ENCODE measurements at places on chromosomes 12 and 14.

GRCh38 chr12:102726686-102727085 is 190.4 kb downstream of the PAH start:
- no peak for DNase-seq

DNA sequence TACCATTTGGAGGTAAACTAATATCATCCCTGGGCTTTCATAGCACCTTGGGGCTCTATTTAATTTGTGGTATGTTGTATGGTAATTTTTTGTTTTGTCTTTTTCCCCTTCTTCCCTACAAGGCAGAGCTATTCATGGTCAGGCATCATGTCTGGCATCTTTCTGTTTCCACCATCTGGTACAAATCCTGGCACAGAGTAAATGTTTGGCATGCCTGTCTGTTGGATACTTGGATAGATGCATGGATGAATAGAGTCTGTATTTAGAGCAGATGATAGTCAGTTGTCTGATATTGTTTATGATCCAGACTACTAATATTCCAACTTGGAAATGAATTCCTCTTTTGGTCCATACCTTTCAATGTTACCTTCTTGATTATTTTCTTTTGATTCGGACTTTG is 139.8 kb downstream of the NEDD1 start:
- no peak for DNase-seq

DNA sequence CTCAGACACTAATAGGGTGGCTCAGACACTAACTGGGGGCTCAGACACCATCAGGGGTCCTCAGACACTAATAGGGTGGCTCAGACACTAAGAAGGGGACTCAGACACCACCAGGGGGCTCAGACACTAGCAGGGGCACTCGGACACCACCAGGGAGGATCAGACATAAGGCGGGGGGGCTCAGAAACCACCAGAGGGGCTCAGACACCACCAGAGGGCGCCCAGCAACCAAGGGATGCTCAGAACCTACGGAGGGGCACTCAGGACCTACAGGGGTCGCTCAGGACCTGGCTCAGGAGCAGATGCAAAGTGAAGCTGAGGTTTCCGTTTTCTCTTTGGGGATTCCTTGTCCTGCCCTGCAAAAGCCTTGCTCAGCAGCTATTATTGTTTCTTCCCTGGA is 448.5 kb downstream of the TMEM121 start:
- DNase-seq: peak; percentile 19

GRCh38 chr12:89709995-89710872 is 1.6 kb upstream of the ATP2B1 start:
- no peak for DNase-seq

GRCh38 chr14:56659378-56659777 is 79.8 kb downstream of the TMEM260 start:
- no peak for DNase-seq

DNA sequence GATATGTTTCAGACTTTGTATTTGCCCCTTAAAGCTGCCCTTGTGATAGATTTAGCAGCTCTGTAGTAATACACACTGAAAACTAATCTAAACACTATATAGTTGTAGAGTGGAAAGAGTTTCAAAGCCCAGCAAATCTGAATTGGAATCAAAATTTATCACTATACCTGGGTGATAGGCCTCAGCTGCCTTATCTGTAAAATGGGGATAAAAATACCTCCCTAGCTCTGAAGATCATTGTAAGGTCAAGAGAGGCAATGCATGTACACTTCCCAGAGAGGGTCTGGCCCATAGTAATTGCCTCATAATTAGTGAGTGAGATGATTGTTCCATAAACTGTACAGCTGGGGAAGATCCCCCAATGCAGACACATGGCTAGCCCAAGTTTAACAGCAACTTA is 103.6 kb downstream of the IGF1 start:
- no peak for DNase-seq

All from ACHN (cell line).